Stimulated activated effector memory CD8-positive, alpha-beta T cell treated with anti-CD3 and anti-CD28 coated beads, Interleukin-12 subunit alpha, Interleukin-12 subunit beta, amount 100 ng/mL, for 72 hours (primary cell): ENCODE measurements at places on chromosomes 7 and 10.

- no peak for DNase-seq
These were observed 77.6 kb downstream of the RNF216 start for GRCh38 chr7:5703572-5704533.

DNA sequence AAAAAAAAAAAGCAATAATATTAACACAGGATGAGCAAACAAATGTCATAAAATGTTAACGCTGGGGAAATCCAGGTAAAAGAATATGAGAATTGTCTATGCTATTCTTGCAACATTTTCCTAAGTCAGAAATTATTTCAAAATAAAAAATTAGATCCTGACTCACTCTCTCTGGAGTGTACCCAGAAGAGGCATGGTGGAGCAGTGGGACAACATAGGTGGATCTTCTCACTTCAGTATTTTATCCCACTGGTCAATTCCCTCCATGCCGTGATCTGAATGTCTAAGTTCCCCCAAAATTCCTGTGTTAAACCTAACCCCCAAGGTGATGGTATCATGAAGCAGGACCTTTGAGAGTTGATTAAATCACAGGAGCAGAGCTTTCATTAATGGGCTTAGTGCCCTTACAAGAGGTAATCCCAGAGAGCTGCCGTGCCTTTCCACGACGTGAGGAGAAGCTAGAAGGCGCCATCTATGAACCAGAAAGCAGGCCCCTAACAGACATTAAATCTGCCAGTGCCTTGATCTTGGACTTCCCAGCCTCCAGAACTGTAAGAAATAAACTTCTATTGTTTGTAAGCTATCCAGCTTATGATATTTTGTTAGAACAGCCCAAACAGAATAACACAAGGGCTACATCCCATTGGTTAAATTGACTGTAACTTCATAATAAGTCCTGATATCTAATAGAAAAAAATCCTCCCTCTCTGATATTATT is 35.2 kb downstream of the USP6NL start:
- DNase-seq = no peak

DNA sequence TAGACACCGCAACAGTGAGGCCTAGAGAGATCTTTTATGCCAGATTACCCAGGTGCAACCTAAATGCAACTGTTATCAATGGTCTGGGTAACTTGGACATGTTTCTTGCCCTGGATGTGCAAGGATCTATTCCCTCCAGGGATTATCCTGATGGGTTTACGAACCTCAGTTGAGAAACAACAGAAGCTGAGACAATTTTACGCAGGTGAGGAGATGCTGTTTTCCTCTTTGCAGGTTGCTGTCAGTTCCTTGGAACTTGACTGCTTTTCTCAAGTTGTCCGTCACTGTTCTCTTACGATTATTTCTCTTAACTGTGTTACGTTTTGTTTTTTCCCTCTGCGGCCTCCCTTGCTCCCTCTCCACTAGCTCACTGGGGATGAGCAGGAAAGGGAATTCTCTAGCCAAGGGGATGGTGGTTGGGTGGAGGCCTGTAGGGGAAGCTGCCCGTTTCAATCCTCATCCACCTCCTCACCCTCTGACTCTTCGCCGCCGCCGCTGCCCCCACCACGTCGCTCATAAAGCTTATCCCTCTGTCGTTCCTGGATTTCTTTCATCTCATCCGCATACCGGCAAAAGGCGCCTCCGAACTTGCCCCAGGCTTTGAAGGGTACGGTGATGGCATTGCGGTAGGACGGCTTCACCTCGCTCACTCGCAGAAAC is 1.2 kb downstream of the PURB start:
- DNase-seq = no peak

- DNase-seq = no peak
These were observed 83.1 kb downstream of the BMS1 start for GRCh38 chr10:42865716-42866114.

GRCh38 chr7:16975712-16976111 is 93.9 kb upstream of the AGR3 start:
- no peak for DNase-seq

DNA sequence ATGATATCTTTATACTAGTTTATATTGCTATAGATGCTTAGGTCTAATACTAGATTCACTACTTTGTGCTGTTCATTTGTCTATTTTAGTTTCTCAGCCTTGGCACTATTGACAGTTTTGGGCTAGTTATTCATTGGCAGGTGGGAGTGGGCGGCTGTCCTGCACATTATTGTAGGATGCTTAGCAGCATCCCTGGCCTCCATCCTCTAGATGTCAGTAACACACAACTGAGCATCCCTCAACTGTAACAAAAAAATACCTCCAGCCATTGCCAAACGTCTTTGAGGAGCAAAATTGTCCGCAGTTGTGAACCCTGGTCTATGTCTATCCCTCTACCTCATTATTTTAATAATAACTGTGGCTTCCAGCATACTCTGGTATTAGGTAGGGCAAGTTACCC is 34.4 kb upstream of the PNLIP start:
- no peak for DNase-seq

GRCh38 chr10:5640036-5640435 is 26.4 kb downstream of the ASB13 start:
- DNase-seq = no peak

DNA sequence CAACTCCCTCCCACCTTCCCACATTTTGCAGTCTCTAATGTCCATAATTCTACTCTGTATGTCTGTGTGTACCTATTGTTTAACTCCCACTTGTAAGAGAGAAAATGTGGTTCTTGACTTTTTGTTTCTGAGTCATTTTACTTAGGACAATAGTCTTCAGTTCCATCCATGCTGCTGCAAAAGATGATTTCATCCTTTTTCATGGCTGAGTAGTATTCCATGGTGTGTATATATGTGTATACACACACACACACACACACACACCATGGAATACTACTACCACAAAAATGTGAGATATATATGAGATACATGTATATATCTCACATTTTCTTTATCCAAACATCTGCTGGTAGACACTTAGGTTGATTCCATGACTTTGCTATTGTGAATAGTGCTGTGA is 182.1 kb upstream of the GALNT17 start:
- DNase-seq = no peak

GRCh38 chr10:121596689-121597503 is 1.3 kb downstream of the FGFR2 start:
- DNase-seq = no peak

GRCh38 chr7:90178679-90179278 is 24.5 kb downstream of the STEAP1 start:
- DNase-seq = no peak

DNA sequence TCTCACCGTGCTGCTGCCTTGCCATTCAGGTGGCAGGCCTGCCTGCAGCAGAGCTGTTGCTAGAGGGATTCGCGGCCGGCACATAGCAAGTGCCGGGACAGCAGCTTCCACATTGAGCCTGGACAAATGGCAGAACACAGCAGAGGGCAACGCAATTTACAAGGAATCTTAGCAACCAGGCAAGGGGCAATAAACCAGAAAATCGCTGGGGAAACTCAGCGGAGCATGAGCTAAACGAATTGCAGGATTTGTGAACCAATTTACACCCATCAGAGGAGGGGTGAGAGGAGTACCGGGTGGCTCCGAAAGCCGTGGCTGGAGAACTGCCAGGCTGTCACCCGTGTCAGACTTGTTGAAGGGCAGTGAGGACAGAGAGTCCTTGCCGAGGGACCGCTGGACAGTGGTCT is 58.6 kb upstream of the LOXL4 start:
- DNase-seq = no peak

- no peak for DNase-seq
These were observed 39.6 kb upstream of the ELMO1 start for GRCh38 chr7:37488163-37488764.

DNA sequence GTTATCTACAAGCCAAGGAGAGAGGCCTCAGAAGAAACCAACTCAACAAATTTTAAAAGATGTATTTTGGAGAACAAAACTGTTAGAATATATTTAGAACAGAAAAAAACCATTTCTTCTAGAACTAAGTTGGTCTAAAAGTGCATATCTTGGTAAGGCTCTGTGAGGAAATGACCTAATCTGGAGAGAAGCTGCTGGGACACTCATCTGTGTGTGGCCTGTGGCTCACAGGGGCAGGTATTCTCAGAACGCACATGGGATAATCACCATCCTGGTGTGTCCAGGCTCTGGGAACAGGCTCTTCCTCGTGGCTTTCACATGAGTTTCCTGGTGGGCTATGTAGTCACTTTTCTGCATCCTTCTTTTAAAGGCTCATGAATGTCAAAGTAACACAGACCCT is 38.1 kb upstream of the PRSS1 start:
- no peak for DNase-seq

DNA sequence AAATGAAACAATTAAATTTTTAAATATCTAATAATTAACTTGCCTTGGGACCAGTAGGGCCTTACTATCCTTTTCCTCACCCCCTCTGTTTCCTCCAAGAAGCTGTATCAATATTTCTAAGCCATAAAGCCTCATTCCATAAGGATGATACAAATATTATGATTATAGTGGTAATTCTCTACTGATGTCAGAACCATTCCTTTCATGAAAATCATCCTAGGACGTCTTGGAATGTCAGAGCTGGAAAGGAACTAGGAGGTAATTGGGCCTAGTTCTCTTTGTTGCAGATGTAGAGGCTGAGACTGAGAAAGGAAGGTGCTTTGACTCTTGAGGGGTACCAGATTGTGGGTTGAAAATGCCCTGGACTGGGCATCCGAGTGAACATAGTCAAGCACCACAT is 766.7 kb upstream of the GHITM start:
- no peak for DNase-seq

DNA sequence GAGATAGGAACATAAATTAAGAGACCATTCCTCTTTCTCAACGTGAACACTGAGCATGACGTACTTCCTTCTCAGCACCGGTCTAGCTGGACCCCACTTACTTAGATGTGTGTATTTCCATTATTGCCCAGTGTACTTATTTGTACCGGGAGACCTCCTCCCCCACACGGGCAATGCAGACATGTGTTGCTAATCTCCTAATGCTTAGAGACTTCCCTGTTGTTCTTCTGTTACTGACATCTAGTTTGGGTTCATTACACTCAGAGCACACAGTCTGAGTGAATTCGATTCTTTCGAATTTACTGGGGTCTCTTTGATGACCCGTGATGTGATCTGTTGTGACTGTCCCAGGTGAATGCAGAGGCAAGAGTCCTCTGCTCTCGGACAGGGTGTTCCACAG is 260.0 kb downstream of the MAD1L1 start:
- no peak for DNase-seq

DNA sequence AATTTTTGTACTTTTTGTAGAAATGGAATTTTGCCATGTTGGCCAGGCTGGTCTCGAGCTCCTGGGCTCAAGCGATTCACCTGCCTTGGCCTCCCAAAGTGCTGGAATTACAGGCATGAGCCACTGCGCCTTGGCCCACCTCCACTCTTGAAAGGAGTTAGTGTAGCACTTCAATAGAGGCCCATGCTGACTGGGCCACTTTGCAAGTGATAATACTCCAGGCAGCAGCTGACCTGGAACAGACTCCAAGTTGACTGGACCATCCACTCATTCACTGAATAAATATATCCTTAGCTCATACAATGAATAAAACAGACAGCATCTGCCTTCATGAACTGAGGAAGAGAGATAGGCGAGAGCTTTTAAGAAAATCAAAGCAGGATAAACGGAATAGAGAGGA is 14.7 kb downstream of the CPVL start:
- no peak for DNase-seq

DNA sequence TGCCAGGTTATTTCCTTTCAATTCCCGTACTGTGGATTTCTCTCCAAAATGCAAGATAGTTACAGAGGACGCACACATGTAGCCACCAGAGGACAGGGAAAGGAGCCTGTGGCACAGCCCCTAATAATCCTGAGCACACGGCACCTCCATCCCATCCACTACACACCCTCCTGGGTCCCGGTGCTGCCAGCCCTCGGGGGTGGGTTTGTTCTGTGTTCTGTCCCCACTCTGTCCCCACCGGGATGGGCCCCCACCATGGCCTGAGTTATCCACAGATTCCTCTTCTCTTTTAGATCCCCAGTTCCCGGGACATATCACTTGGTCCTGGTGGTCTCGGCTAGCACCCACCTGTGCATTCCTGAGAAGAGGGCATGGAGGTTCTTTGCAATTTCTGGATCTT is 196.9 kb upstream of the PPP2R2D start:
- DNase-seq = no peak

GRCh38 chr7:73749931-73750776 is 11.6 kb upstream of the ABHD11 start:
- no peak for DNase-seq
